ENCODE measurements at places on chromosomes 2 and 18. TPM values are rescaled to one million over a fixed set of nuclear protein-coding genes. Genes with fewer than 3 reads are reported as not detected.

- no peak for DNase-seq
Observed at GRCh38 chr2:240988146-240988545, 10.3 kb upstream of the SNED1 start.

DNA sequence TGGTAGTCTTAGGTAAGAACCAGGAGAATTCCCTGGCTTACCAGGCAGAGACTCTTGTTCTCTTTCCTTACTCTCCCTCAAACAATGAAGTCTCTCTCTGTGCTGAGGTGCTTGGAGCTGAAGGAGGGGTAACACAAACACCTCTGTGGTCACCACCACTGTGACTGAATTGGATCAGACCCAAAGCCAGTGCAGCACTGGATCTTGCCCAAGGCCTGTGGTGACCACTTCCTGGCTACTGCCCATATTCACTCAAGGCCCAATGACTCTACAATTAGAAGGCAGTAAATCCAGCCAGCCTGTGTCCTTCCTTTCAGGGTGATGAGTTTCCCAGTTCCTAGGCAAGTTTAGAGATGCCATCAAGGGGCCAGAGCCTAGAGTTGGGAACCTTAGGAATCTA lies 706.8 kb downstream of the SLC4A3 start:
- no peak for DNase-seq

DNA sequence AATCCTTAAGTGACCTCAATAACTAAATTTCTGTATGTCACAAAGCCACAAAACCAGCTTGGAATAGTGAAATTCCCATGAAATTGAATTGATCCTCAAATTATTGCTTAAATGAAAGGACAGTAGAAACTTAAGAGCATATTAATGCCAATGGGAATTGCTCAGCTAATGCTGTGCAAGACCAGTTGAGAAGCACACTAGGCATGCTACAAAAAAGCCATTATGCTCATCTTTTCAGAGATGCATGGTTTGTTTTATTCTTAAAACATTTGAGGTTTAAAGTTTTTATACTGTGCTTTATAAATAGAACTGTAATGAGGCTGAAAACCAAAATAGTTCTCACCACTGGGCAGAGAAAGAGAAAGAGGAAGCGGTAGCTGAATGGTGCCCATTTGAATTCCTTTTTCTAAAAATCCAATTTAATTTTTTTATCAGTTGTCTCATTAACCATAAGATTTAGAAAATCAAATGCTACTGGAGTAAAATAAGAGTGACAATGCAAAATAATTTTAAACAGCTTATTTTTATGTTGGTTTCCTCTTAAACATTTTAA lies 98.6 kb downstream of the LNPK start:
- DNase-seq, result no peak

GRCh38 chr2:234492717-234493485 lies 4.0 kb downstream of the ARL4C start:
- no peak for DNase-seq

Gene C18orf54
- 13.9 TPM for total RNA-seq

DNA sequence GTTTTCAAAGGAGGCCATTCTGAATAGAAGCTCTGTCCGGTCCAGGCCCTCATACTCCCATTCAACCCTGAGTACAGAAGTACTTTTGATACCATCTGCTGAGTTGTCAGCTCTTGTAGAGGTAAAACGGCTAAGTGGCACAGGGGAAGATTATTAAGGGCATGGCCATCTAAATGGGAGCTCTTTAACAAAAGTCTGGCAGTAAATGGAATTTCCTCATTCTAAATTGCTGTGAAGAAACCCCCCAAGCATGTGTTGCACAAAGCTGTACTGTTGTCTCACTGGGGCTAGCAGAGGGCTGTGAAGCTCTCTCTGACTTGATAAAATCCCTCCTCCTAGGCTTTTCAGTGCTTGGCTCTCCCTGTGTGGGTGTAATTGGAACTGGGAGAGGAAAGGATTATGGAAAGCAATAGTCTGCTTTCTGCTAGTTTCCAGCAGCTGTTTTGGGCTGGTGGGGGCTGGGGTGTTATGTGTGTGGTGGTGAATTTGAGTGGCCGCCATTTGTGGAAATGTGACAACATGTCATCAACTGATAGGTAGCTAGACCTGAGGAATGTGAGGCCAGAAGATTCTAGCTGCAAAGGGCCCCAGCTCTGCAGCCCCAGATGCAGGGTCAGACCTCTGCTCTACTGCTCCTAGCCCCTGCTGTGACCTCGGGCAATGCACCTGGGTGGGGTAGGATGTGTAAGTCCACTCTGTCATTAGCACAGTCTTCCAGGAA lies 65.1 kb downstream of the MAP4K4 start:
- DNase-seq, result no peak

GRCh38 chr2:236928380-236929037 lies 157.2 kb upstream of the COPS8 start:
- DNase-seq, result no peak

Gene PAX3
- not detected for total RNA-seq

- no peak for DNase-seq
Observed at GRCh38 chr2:166117491-166117890, 10.3 kb downstream of the SCN1A start.

Gene TAF1B
- 31.2 TPM for total RNA-seq

DNA sequence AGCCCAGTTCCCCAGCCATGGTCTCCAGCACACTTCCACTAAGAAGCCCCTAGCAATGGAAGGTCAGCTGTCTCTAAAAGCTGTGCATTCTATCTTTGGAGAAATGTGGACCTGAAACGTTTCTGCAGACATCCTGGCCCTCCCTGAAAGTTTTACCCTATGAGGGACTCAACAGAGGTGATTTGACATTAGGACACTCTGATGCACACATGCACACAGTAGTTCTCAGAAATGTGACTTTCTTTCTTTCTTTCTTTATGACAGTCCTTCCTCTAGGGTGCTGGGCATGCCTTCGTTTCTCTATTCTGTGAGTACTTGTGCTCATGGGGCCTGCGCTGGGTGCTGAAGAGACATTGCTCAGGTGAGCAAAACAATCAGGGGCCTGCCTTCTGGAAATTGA lies 857.3 kb downstream of the RNF144A start:
- DNase-seq, result no peak

DNA sequence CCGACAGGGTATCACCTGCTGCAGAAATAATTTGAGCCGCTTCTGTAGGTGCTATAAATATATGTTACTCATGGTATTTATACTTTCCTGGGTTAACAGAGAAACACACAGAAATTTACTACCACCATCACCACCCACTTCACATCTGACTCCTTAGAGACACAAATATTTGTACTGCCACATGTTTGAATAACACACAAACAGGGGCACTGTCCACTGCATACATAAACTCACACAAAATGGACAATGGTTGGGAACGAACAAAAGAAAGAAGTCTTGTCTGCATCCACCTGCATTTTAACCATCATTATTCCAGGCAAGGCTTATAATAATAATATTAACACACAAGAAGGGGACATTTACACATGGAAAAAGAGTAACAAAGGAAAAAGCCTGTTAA lies 24.0 kb downstream of the IMMT start:
- DNase-seq, result no peak

- no peak for DNase-seq
Observed at GRCh38 chr2:52082646-52083045, 1050.7 kb upstream of the NRXN1 start.

Gene GCA
- total RNA-seq, result 17.2 TPM

Gene SH3RF3
- 0.05 TPM for total RNA-seq

Gene ASPRV1
- 1.8 TPM for total RNA-seq

Gene TWSG1
- 11.2 TPM for total RNA-seq

DNA sequence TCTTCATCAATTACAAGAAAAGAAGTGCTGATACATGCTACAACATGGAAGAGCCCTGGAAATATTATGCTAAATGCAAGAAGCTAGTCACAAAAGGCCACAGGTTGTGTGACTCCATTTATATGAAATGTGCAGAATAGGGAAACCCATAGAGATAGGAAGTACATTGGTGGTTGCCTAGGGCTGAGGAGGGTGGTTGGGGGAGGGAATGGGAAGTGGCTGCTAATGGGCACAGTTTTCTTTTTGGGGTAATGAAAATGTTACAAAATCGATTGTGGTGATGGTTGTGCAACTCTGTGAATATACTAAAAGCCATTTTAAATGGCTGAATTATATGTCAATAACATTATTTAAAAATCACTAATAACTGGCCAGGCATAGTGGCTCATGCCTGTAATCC lies 24.3 kb upstream of the RESP18 start:
- DNase-seq, result no peak

- DNase-seq, result no peak
Observed at GRCh38 chr2:217248312-217248935, 388.6 kb upstream of the TNP1 start.

Gene VWC2L
- not detected for total RNA-seq

GRCh38 chr2:80244905-80245584 lies 59.5 kb downstream of the LRRTM1 start:
- no peak for DNase-seq

DNA sequence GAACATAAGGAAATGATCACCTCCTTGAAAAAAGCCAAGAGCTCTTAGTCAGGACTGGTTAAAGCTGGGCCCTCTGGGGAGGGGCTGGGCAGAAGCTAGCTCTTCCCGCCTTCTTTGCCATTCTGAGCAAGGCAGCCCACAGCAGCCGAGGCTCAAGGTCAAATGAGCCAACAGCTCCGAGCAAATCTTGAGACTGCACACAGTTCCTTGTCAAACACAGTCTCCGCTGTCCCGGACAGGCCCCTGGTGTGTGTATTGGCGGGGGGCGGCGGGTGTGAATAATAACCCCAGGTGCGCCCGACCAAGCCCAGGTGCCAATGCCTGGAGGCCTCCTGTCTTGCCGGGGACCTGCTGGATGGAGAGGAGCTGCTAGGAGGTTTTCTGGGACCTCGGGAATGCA lies 46.4 kb upstream of the ACAA2 start:
- no peak for DNase-seq

- DNase-seq, result no peak
Observed at GRCh38 chr2:130303169-130303568, 39.5 kb upstream of the IMP4 start.

- DNase-seq, result no peak
Observed at GRCh38 chr2:183927406-183928325, 670.7 kb upstream of the ZNF804A start.

DNA sequence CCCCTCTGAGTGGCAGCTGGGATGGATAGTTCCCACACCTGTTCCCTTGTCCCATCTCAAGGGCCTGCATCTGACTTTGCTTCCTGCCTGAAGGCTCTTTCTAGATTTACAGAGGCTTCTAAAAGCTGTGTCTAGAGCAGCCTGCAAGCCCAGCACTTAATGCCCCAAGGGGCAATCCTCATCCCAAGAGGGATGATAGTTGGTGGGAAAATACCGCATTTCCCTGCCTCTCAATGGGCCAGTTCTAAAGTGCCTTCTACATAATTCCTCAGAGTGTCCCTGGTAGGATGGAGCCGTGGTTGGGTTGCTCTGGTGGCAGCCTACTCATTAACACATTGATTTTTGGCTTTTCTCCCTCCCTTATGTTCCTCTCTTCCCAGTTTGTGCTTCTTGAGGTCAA lies 29.5 kb downstream of the LAMA3 start:
- DNase-seq, result no peak

DNA sequence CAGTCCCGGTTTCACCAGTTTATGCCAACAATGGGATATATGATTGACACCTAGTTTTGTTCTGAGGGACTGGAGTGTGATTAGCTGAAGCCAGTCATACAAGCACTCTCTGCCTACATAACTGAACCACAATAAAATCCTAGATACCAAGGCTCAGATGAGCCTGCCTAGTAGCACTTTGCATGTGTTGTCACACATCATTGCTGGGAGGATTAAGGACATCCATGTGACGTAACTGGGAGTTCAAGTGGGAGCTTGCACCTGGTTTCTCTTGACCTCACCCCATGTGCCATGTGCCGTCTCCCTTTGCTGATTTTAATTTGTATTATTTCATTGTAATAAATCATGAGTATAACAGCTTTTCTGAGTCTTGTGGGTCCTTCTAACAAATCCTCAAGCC lies 90.3 kb downstream of the TMEM163 start:
- no peak for DNase-seq

Gene SPC25
- 42.1 TPM for total RNA-seq

- DNase-seq, result no peak
Observed at GRCh38 chr2:231298091-231298490, 97.4 kb upstream of the B3GNT7 start.

Gene ANO7
- total RNA-seq, result 1.1 TPM

Gene ANKRD23
- 14.8 TPM for total RNA-seq

DNA sequence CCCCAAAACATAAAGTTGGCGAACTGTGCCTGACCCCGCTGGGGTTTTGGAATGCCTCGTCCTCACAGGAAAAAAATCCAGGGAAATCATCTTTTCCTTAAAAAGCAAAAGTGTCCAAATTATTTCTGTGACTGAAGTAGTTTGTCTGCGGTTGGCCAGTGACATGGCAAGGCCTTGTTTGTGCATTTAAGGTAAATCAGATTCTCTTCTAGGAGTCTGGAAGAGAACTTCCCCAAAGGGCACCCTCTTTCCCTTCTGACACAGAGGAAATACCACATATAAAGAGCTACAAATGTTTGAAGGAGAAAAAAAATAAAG lies 737 bp upstream of the CYB5A start:
- DNase-seq, result no peak

Gene ZSWIM2
- not detected for total RNA-seq

GRCh38 chr2:48233005-48233404 lies 296.9 kb upstream of the STON1 start:
- DNase-seq, result peak; percentile 67

Gene IL36RN
- total RNA-seq, result not detected

DNA sequence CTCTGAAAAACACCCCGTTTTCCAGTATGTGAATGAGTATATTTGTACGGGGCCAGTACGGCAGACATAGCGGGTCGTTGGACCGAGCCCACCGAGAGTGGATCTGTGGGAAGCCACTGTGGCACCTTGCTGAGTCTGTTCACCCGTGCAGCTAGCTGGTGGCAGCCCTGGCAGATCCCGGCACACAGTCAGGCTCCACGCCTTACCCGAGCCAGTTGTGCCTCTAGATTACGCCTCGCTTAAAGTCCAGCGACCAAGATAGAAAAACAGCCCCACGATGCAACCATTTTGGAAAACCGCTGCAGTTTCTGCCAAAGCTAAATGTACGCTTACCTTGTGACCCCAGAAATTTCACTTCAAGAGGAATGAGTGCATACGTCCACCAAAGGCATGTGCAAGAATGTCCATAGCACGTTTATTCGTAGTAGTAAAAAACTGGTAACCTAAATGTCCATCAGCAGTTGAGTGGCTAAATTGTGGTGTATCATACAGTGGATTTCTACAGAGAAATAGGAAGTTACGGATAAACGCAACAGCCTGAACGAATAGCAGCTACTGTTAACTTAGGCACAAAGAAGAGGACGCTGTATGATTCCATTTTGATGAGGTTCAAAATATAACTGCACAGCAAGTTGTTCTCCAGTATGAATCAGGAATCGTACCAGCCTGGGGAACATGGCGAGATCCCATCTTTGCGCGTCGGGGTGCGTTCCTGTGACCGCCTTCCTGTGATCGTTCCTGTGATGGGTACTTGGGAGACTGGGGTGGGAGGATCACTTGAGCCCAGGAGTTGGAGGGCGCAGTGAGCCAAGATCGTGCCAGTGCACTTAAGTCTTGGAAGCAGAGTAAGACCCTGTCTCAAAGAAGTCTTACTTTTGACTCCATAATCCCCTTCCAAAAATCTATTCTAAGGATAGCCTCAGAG lies 688 bp upstream of the WDR33 start:
- no peak for DNase-seq

Gene NOSTRIN
- not detected for total RNA-seq
